Activated effector memory CD4-positive, alpha-beta T cell treated with Interleukin-2 at 50 U/mL for 16 hours (primary cell): ENCODE measurements at places on chromosomes 4 and X.

- DNase-seq: no peak
Observed at GRCh38 chr4:124322234-124323065, 390.1 kb downstream of the ANKRD50 start.

DNA sequence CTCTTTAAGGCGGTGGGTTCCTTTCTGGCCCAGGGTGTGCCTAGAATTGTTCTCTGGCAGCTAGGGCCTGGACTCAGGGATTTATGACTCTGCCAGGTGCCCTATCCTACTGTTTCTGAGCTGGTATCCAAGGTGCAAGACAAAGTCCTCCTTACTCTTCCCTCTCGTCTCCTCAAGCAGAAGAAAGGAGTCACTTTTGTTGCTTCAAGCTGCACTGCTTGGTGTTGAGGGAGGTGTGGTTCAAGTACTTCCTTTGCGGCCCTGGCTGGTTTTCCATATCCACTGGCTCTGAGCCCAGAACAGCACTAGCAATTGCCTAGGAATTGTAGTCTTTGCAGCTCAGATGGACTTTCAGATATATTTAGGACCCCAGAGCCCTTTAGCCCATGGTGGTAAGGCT lies 39.3 kb downstream of the RTL3 start:
- no peak for DNase-seq

DNA sequence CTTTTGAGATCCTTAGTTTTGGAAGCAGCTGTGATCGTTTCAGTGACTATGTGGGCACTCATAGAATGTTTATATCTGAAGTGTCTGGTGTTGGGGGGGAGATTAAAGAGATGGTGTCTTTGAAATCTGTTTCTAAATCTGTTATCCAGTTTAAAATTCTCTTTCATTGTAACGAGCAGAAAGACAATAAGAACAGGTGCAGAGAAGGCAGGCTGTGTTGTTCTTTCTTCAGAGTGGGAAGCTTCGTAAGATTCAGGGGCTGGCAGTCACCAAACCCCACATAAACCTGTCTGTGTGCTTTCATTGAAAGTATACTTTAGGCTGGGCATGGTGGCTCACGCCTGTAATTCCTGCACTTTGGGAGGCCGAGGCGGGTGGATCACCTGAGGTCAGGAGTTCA lies 16.3 kb upstream of the DHRSX start:
- no peak for DNase-seq

GRCh38 chr4:47238667-47239066 lies 207.3 kb downstream of the GABRB1 start:
- no peak for DNase-seq

DNA sequence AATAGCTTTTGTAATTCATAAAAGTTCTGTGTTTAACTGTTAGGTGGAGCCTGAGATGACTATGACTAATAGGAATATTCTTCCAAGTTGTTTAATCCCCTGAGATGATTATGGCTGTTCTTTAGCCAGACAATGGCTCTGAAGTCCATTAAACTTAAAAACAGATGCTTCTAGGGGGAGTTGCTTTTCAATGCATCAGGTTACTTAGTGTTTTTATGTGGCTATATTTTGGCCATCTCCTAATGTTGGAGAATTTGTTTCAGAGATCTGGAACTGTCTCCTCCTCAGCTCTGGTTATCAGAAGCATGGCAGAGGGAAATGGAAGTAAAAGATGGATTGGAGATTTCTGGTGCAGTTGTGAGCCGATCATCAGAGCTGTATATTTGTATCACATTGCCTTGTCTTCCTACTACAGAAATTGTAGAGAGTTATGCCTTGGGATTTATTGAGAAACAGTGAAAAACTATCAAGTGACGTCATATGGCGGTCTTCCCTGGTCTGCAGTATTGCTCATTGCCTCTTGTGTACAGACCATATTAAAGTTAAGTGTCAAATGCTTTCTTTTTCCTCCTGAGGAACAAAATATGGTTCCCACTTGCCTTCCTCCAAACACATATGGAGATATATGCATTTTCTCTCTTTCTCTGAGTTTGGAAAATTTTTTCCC lies 29.8 kb downstream of the SGMS2 start:
- no peak for DNase-seq

GRCh38 chr4:107379054-107379869 lies 340.8 kb downstream of the PAPSS1 start:
- no peak for DNase-seq

DNA sequence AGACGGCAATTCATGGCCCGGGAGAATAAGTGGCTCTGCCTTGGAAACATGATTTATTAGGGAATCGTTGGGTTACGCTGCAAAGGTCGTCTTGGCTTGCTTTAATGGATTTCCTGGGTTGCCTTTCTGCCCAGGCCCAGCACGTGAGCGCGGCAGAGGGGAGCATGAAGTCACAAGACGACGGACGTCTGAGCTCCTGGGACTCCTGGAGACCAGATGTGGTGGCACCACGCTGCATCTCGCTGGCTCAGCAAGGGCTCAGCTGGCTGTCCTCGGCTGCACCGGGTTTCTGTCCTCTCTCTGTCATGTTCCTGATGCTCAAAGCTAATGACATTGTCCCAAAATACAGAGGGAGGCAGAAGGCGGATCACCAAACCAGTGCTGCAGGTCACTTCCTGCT lies 61.2 kb downstream of the C4orf50 start:
- DNase-seq: no peak

DNA sequence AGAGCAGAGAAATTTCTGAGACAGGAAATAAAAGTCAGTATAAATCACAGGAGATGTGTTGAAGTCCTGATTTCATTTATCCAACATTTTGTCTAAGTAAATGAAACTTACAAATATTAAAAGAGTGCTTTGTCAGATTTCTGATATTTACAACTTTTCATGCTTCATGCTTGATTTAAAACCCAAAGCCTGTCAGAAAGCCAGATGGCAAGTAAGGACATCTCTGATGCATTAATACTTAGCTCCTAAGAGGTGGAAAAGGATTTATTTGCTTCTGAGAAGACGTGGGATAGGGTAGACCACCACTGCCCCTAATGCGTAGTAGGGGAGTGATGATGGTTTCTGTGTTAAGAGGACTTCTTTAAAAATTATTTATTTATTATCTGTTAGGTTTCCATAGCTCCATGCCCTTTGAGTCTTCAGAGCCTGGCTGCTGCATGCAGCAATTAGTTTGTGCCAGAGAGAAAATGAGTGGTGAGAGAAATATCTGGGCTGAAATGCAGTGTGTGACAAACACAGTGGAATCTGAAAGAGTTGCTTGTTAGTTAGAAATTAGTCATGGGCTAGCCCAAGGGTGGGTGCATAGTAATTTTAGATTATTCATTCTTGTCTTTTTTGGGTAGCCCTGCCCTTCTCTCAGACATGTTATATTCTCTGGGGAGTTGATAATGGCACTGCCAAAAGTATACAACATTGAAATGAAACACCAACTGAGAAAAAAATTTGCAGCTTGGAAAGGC lies 333.8 kb downstream of the C4orf33 start:
- no peak for DNase-seq

DNA sequence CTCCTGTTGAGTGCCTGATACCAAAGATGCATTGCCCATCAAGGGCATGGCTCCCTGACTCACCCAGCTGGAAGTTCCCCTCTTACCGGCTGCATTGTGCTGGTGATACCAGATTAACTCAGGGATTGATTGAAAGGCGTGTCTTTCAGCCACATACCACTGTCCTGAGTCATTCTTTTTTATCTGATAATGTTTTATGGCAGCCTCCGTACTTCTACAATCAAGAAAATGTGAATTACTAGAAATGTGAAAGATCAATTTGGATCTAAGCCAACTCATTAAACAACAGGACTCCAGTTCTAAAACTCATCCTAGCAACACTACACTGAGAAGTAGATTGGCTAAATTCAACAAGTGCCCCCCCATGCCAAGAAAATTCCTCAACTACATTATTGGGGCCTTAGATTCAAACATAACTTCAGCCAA lies 40.0 kb downstream of the TXK start:
- no peak for DNase-seq

- no peak for DNase-seq
Observed at GRCh38 chr4:103207673-103208072, 9.5 kb upstream of the CENPE start.

DNA sequence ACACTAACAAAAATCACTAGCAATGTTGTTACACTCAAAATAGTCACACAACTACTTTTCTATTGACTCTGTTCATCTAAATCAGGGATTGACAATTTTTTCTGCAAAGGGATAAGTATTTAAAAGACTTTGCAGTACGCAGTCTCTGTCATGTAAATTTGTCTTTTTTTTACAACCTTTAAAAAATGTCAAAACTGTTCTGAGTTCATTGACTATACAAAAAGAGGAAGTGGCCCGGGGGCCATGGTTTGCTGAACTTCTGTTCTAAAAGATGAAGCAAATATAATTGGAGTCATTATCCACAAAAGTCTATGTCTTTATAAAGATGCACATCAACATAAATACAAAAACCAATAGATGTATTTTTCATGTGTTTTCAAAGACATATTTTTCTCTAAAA lies 1310.3 kb downstream of the RPA4 start:
- DNase-seq: no peak

GRCh38 chr4:166282081-166282770 lies 409.2 kb downstream of the TLL1 start:
- DNase-seq: no peak

DNA sequence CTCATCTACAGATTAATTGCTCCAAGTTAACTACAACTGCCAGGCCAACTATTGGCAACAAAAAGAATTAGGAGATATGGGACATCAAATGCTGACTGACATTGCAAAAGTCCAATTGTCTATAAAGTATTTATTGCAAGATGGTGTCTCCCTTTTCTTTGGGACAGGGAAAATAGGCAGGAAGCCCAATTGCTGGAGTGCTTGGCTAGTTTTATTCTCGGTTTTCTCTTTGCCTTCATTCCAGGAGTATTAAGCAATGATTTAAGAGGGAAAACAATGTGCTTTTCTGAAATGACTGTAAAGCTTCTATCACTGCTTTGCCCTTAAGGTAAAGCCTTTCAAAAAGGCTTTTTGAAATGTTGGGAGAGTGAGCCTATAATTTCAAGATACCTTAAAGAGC lies 62.8 kb upstream of the DIAPH2 start:
- DNase-seq: no peak

DNA sequence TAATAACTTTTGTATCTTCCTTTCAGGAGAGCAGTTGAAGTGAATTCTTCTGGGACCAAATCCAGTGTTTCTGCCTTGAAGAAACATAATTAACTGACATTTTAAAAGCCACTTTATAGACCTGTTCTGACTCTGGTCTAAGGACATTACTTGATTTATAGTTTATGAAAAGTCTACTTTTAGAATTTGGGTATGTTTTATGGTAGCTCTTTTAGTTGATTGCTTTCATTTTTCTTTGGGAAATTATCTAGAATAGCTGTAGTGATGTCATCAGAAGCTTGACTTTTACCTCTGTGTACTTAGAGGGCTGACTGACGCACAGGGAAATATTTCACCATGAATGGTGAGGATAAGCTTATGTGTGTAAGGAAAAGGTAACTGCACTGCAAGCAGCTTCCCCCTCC lies 131.8 kb upstream of the LIMCH1 start:
- no peak for DNase-seq

GRCh38 chrX:120697053-120697452 lies 67.2 kb upstream of the C1GALT1C1 start:
- DNase-seq: no peak

DNA sequence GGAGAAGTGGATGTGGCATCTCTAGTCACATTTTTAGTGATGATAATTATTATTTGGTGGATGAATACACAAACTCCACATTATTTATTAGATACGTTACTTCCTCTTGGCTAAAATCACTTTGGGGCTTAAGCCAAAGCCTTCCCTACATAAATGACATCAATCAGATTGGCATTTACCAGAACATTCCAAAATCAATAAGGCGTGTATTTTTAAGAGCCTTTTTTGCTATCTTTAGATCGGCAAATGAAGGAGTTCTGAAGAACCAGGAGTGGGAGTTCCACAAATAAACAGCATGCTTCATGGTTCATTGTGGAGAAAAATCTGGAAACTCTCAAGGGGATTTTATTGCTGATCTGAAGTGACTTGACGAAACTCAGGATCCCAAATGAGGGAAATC lies 89.7 kb downstream of the AMELX start:
- no peak for DNase-seq

GRCh38 chr4:77177199-77177598 lies 20.2 kb downstream of the CCNG2 start:
- DNase-seq: no peak

DNA sequence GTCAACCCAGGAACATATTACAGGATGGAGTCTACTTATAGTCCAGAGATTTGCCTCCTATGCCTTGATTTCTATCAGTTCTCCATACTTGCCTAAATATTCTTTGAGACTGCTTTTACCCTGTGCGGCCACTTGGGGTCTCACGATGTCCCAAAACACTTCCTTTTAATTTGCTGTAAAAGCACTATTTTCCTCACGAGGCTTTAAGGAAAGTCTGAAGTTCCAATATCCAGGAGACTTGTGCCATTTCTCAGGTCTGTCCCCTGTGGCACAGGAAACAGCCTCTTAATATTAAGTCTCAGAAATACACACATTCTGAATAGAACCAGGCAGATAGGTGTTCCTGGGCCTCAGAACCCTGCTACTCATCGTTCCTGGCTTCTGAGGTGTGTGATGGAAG lies 142.9 kb downstream of the TMEM164 start:
- DNase-seq: no peak

DNA sequence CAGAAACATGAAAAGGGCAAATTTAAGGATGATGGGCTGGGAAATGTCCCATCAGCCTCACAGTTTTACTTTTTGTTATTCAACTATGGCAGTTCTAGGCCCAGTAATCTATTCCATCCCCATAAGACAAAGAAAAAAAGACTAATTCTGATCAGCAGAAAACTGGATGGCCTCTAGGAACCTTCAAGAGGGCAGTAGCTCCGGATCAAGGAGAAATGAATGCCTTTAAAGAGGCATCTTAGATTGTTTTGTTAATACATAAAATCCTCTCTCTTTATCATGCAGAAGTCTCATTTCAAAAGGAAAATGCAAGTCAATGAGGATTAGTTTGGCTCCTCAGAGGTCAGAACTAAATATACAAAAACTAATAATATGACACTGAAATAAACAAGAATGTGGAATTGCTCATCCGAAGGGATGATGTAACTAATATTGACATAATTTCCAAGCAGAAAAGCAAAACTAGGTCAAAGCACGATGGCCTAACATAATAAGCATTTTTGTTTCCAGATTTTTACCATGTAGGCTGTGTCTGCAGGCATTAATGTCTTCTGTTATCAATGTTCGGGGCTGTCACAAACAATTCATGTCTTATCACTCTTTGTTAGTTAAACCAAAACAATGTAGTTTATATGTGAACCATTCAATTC lies 8.8 kb downstream of the MID1 start:
- DNase-seq: no peak

GRCh38 chr4:113584407-113585150 lies 177.0 kb downstream of the CAMK2D start:
- DNase-seq: no peak

GRCh38 chr4:3829956-3830773 lies 64.0 kb downstream of the ADRA2C start:
- DNase-seq: no peak
